ENCODE measurements at places on chromosomes 4 and X. TPM values are rescaled to one million over a fixed set of nuclear protein-coding genes. Genes with fewer than 3 reads are reported as not detected.

Gene KCND1
- polyA plus RNA-seq: 0.08 TPM

Gene SLC49A3
- polyA plus RNA-seq: 0.30 TPM

Gene AKAP14
- not detected for polyA plus RNA-seq

Gene ADAD1
- polyA plus RNA-seq: not detected

- no peaks in the 10 kb centered on the region for H3K36me3 ChIP-seq
- H3K4me1 ChIP-seq: no peaks in the 10 kb centered on the region
- no peaks in the 10 kb centered on the region for H3K27me3 ChIP-seq
These were observed 82.3 kb downstream of the PRSS12 start for GRCh38 chr4:118270492-118270891.

DNA sequence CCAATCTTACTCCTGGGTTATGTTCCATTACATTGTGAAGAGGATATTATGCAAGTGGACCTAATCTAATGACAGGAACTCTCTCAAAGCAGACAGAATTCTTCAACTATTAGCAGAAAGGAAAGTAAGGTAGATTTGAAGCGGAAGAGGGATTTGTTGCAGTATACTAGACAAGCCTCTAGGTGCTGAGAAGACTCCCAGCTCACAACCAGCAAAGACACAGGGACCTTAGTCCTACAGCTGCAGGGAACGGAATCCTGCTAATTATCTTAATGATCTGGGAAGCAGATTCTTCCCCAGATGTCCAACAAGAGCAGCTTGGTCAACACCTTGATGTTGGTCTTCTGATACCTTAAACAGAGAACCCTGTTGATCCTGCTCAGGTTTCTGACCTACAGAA lies 73.6 kb downstream of the STK32B start:
- no peak overlapping the region for H3K27ac ChIP-seq
- no peaks in the 10 kb centered on the region for H3K36me3 ChIP-seq
- H3K4me1 ChIP-seq: no peaks in the 10 kb centered on the region
- H3K27me3 ChIP-seq: peaks cover 10% of the 10 kb centered on the region

DNA sequence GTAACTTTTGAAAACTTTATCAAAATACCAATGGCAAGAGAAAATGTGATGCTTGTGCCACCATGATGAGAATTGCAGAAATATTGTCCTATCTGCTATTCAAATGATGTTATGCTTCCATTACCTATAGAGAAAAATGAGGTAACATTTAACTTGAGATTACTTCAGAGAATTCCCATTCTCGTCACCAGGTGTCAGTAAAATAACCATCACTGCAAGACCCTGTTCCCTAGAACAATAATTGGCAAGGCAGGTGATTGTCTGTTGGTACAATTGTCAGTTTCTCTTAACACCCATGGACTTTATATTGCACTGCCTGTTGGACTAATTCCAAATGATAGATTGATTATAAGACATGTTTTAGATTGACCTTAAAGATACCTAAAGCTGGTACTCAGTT lies 179.9 kb downstream of the GABRG1 start:
- no peak overlapping the region for H3K4me3 ChIP-seq
- no peak overlapping the region for H3K27ac ChIP-seq
- H3K36me3 ChIP-seq: no peaks in the 10 kb centered on the region
- H3K4me1 ChIP-seq: no peaks in the 10 kb centered on the region

- no peak overlapping the region for H3K4me3 ChIP-seq
- no peak for DNase-seq
- H3K4me1 ChIP-seq: peaks cover 4% of the 10 kb centered on the region
- H3K36me3 ChIP-seq: no peaks in the 10 kb centered on the region
- no peaks in the 10 kb centered on the region for H3K27me3 ChIP-seq
- H3K27ac ChIP-seq: no peak overlapping the region
These were observed 40.1 kb downstream of the NUDT11 start for GRCh38 chrX:51456246-51456645.

DNA sequence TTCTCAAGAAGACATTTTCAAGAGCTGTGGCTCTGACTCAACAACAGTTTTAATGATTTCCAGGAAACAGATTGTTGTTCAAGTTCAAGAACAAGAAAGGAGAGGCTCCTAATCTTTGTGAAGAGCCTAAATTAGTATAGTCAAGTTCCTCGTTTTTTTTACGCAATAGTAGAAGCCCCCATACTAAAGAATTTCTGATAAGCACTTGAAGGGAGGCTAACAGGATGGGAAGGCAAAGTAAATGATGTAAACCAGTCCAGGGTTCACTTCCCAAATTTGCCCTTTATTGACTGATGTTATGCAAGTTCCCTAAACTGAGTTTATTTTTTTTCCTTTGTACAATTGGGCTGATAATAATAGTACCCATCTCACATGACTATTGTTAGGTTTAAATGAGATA lies 178.2 kb downstream of the RTL9 start:
- no peaks in the 10 kb centered on the region for H3K27me3 ChIP-seq
- H3K4me3 ChIP-seq: no peak overlapping the region
- DNase-seq: no peak
- no peaks in the 10 kb centered on the region for H3K36me3 ChIP-seq
- no peak overlapping the region for H3K27ac ChIP-seq

DNA sequence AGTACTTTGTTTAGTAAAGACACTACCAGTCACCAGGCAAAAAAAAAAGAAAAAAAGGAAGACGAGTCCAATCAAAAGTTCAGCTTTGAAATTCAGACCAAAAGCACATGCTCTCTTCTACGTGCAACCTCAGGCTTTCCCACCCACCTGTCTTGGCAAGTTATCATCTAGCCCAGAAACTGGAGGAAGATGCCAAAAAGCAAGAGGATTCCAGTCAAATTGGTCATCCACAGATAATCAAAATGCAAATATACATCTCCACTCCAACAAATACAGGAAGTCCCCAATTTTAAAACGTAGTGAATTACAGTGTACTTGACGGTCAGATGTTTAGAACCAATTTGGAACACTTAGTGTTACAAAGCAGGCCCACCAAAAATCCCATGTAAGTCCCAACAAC lies 96.5 kb downstream of the PALLD start:
- no peak for DNase-seq
- H3K4me1 ChIP-seq: no peaks in the 10 kb centered on the region
- no peak overlapping the region for H3K27ac ChIP-seq
- H3K4me3 ChIP-seq: no peak overlapping the region
- no peaks in the 10 kb centered on the region for H3K36me3 ChIP-seq
- no peaks in the 10 kb centered on the region for H3K27me3 ChIP-seq

- H3K4me3 ChIP-seq: no peak overlapping the region
- no peaks in the 10 kb centered on the region for H3K4me1 ChIP-seq
- peaks cover 89% of the 10 kb centered on the region for H3K36me3 ChIP-seq
- peak overlapping the region; percentile 88 for H3K27ac ChIP-seq
- no peak for DNase-seq
These were observed 27.8 kb upstream of the MSANTD1 start for GRCh38 chr4:3221184-3221494.

DNA sequence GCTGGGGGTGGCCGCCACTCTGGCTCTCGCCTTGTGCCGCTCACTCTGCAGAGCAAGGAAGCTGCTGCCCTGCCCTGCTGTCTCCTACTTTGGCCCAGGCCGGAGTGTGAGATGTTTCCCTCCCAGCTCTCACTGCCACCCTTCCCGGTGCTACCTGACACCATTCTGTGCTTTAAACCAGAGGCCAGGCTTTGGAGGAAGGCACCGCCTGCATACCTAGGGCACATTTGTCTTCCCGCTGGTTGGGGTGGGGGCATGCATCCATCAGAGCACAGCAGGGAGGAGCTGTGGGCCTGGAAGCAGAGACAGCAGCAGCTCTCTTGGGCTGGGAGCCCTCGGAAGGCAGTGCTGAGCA lies 96.9 kb upstream of the PSAPL1 start:
- peaks cover 27% of the 10 kb centered on the region for H3K27me3 ChIP-seq
- no peaks in the 10 kb centered on the region for H3K4me1 ChIP-seq
- H3K27ac ChIP-seq: no peak overlapping the region
- H3K36me3 ChIP-seq: no peaks in the 10 kb centered on the region
- DNase-seq: no peak

DNA sequence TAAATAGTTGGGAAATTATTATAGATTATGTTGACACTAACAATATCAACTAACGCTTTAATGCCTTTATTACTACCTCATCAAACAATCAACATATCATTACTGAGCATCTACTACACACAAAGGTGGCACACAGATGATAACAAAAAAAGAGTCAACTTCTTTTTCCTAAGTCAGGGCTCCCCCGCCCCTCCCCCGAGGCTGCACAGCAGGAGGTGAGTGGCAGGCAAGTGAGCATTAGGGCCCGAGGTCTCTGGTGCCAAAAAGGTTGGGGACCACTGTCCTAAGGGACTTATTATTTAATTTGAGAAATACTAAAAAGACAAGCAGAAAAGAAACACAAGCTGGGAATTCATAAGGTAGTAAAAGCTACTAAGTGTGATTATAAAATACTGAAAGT lies 50.3 kb upstream of the MCF2 start:
- H3K4me3 ChIP-seq: no peak overlapping the region
- no peak overlapping the region for H3K27ac ChIP-seq
- no peak for DNase-seq
- H3K4me1 ChIP-seq: no peaks in the 10 kb centered on the region
- no peaks in the 10 kb centered on the region for H3K27me3 ChIP-seq

DNA sequence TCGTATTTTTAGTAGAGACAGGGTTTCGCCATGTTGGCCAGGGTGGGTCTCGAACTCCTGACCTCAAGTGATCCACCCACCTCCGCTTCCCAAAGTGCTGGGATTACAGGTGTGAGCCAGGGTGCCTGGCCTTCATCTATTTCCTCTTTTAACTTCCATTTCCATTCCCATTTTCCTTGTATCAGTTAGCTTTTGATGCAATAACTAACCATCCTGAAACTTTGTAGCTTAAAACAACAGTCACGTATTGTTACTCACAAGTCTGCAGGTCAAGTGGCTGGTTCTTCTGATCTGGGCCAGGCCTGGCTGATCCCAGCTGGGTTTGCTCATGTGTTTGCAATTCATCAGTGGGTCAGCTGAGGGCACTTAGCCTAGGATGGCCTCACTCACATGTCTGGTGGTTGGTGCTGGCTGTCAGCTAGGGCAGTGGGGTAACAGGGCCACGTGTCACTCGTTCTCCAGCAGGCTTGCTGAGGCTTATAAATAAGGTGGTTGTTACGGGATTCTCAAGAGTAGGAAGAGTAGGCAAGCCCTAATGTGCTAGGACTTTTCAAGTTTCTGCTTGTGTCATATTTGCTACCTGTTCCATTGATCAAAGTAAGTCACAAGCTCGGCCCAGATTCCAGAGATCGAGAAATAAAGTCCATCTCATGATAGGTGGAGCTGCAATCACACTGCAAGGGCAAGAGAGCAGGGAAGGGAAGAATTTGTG lies 88.2 kb downstream of the SOWAHB start:
- H3K4me3 ChIP-seq: no peak overlapping the region
- no peak overlapping the region for H3K27ac ChIP-seq
- no peak for DNase-seq
- H3K27me3 ChIP-seq: peaks cover 1% of the 10 kb centered on the region

GRCh38 chr4:175380841-175381240 lies 431.2 kb downstream of the GPM6A start:
- no peak overlapping the region for H3K4me3 ChIP-seq
- DNase-seq: no peak
- no peak overlapping the region for H3K27ac ChIP-seq
- no peaks in the 10 kb centered on the region for H3K36me3 ChIP-seq
- no peaks in the 10 kb centered on the region for H3K27me3 ChIP-seq

Measured in naive thymus-derived CD8-positive, alpha-beta T cell (primary cell).